ENCODE measurements at places on chromosomes 3 and 15. TPM values are rescaled to one million over a fixed set of nuclear protein-coding genes. Genes with fewer than 3 reads are reported as not detected.

LIPH gene
- total RNA-seq = 0.03 TPM

B3GALNT1 gene
- total RNA-seq = 13.8 TPM

CAMK2N2 gene
- 0.71 TPM for total RNA-seq

ADPRH gene
- total RNA-seq = 0.77 TPM

KLHL6 gene
- 0.09 TPM for total RNA-seq
